ENCODE measurements at places on chromosomes 13 and 19.

GRCh38 chr19:31613683-31614219, 264.5 kb upstream of the TSHZ3 start:
- no peak for DNase-seq

DNA sequence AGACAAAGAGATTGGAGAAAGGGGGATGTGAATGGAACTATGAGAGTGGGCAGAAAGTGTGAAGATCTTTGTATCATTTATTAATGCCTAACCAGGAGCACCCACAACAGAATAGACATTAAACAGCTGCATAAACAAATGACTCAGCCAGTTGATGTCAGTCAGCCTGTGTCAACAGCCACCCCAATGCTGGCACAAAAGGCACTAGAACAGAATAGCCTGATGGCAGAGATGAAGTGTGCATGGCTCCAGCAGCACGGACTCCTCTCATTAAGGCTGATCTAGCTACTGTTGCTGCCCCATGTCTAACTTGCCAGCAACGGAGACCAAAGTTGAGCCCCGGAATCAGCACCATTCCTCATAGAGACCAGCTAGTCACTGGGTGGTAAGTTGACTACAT, 7.8 kb downstream of the CPB2 start:
- DNase-seq: no peak

GRCh38 chr13:113098162-113098732, 7.3 kb upstream of the F7 start:
- no peak for DNase-seq

DNA sequence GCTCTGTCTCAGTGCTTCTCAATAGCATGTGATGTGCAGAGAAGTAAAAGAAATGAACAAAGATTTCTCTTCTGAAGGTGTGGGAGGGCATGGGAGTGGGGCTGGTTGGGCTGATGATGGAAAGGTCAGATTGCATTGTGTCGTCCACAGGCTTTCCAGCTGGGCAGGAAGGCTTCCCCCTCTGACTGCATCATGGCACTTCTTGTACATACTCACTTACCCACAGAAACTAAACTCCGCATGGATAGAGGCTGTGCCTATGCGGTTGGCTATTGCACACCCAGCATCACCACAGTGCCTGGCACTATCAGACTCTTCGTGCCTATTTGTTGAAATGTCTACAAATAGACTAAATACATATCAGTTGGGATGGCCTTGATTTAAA, 24.4 kb upstream of the TNFSF11 start:
- DNase-seq: no peak

DNA sequence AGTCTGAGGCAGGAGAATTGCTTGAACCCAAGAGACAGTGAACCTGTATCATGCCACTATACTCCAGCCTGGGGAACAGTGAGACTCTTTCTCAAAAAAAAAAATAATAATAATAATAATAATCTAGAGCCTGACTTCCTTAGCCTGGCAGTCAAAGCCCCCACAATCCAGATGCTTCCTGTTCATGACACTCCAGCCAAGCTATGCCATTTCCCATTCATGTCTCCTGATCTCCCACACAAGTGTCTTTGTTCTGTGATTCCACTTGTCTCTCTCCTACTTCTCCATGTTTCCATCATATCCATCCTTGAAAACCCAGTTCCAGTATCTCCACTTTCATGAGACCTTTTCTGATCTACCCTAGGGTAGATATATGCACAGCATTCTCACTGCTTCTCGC, 150.7 kb downstream of the FOXO1 start:
- DNase-seq: no peak

- DNase-seq: no peak
Observed at GRCh38 chr19:1173159-1173844, 766 bp downstream of the SBNO2 start.

- no peak for DNase-seq
Observed at GRCh38 chr19:18089726-18090125, 3.0 kb upstream of the IL12RB1 start.

DNA sequence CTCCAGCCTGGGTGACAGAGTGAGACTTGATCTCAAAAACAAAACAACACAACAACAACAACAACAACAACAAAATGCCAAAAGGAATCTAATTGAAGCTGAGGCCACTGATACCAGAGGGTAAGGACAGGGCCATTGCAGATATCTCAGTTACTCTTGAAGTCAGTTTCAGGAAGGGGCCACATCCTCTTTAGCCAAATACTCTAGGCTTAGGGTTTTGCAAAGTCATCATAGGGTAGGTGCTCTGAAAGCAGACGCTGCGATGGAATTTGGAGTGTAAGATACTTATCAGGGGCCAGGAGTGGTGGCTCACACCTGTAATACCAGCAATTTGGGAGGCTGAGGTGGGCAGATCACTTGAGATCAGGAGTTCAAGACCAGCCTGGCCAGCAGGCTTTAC, 46.6 kb upstream of the UBAC2 start:
- no peak for DNase-seq

GRCh38 chr19:18895038-18895823, 727 bp downstream of the CERS1 start:
- DNase-seq: no peak

DNA sequence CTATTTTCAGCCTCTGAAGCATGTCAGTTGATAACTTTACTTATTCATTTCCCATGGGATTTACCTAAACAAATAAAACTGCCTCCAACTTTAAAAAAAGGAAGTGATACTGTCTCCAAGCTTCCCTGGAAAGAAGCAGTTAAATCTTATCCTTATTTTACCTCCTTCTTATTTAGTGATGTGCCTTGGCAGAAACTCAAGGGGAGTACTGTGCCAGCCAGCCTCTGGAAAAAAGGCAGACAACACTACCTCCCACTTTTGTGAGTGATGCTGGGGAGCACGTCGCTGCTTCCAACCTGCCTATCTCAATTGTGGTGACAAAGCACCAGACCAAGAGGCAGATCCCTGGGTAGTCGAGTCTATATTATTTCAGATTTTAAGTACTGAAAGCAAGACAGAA, 765.6 kb downstream of the DIAPH3 start:
- no peak for DNase-seq

DNA sequence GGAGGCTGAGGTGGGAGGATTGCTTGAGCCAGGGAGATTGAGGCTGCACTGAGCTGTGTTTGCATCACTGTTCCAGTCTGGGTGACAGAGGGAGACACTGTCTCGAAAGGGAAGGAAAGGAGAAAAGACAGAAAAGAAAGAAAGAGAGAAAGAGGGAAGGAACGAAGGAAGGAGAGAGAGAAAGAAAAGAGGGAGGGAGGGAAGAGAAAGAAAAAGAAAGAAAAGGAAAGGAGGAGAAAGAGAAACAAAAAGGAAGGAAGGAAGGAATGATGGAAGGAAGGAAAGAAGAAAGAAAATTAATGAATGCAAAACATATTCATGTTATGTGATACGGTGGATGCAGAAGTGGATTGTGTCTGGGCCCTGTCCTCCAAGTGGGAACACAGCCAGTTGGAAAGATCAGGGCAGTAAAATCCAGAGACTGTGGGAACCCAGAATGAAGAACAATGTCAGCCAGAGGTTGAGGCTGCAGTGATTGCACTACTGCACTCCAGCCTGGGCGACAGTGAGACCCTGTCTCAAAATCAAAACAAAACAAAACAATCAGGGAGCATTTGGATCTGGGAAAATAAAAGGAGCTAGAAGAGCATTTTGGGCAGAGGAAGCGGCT, 6.2 kb downstream of the PHLDB3 start:
- no peak for DNase-seq

DNA sequence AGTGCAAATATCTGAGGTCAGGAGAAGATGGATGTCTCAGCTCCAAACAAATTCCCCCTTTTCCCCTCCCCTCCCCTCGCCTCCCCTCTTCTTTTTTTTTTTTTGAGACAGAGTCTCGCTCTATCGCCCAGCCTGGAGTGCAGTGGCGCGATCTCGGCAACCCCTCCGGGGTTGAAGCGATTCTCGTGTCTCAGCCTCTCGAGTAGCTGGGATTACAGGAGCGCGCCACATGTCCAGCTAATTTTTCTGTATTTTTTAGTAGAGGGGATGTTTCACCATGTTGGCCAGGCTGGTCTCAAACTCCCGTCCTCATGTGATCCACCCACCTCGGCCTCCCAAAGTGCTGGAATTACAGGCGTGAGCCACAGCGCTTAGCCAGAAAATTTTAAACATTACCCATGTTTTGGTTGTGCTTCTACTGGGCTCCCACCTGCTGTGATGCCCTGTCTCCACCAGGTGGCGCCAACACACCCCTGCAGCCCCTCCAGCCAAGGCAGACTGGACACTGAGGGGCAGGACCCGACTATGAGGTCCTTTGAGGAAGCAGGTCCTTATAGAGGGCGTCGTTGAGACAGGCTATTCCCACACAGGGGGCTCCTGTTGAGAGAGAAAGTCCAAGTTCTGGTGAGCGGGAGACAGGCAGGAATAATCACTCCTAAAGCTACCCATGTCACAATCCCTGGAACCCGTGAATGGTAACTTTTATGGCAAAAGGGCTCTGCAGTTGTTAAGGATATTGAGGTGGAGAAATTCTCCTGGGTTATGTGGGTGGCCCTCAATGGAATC, 6.3 kb downstream of the ERICH4 start:
- peak; percentile 65 for DNase-seq

- no peak for DNase-seq
Observed at GRCh38 chr19:29528946-29529645, 3.3 kb downstream of the VSTM2B start.

- no peak for DNase-seq
Observed at GRCh38 chr13:40379794-40380578, 286.5 kb downstream of the FOXO1 start.

DNA sequence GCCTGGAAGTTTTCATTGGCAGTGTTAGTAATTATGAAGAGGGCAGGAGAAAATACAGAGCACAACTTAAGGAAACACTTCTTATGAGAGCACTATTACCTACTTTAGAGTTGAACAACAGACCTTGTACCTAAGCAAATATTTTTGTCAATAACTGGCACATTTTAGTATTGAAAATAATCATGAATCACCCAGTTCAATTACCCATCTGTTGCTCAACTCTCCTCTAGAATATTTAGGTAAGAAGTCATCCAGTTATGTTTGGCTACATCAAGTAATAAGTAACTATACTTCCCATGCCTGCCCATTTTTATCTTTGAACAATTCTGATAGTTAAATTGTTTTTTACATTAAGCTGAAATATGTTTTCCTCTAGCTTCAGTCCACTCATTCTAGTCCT, 893.4 kb downstream of the DIAPH3 start:
- DNase-seq: no peak

DNA sequence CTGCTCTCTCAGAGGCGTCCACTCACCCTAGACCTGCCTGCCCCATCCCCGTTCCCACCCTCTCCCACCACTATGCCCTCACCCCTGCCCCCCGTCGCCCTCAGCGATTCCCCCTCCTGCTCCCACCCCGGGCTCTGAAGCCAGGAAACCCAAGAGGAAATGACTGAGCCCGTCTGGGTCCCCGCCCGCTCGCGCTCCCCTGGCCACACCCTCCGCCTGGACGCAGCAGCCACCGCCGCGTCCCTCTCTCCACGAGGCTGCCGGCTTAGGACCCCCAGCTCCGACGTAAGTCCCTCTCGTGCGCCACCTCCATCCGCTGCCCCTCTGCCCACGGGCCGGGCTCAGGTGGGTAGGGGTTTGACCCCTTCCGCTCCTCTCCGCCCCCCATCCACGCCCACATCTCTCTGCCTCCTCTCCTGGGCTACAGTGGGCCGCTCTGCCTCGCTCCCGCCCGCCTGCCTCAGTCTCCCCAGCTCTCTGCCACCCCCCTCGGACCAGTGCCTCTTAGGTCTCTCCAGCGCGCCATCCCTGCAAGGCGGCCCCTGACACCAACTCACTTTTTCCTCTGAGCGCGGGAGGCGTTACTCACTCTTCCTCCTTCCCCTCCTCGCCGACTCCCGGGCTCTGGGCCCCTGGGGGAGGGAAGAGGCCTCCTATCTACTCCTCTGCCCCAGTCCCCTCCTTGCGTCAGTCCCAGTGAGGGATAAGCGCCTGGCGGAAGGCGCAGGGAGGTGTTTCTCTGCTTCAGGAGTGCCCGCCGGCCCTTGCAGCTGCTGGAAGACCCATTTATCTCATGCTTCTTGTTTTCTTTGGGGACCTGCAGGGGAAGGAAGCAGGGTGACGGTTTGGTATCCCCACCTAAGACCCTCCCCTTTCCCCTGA, at the start of gene FXYD5:
Gene FXYD5 (plus strand): TSS at position 211 of the 882 bp plus-strand sequence. CDS start 816 bp downstream, outside the sequence.
- peak; percentile 70 for DNase-seq

- no peak for DNase-seq
Observed at GRCh38 chr13:57314897-57315520, 148.0 kb downstream of the PRR20E start.

DNA sequence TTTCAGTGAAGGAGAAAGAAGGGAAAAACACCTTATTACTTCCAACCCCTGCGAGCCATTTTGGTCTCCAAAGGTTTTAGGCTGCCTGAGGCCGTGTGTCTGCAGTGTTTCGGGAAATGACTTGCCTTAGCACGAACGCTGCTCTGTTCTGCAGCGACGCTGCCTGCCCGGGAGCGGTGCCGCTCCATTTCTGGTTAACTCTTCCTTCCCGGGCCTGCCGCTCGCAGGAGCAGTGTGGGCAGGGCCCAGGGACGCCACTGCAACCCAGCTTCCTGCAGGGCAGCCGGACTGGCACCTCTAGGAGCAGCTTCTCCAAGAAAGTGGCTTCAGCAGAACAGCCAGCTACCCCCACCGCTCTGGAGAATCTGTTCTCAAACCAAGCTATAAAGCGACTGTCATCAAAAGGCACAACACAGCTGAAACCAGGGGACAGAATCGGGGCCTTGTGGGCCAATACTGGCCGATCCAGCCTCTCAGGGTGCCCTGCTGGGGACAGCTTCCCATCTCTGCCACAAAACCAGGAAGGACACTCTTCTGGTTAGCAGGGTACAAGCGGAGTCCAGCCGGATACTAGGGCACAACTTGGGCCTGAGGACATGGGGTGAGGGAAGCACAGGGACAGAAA, 72.2 kb downstream of the KCTD15 start:
- DNase-seq: no peak

- no peak for DNase-seq
Observed at GRCh38 chr13:94542917-94543316, 53.0 kb downstream of the TGDS start.

DNA sequence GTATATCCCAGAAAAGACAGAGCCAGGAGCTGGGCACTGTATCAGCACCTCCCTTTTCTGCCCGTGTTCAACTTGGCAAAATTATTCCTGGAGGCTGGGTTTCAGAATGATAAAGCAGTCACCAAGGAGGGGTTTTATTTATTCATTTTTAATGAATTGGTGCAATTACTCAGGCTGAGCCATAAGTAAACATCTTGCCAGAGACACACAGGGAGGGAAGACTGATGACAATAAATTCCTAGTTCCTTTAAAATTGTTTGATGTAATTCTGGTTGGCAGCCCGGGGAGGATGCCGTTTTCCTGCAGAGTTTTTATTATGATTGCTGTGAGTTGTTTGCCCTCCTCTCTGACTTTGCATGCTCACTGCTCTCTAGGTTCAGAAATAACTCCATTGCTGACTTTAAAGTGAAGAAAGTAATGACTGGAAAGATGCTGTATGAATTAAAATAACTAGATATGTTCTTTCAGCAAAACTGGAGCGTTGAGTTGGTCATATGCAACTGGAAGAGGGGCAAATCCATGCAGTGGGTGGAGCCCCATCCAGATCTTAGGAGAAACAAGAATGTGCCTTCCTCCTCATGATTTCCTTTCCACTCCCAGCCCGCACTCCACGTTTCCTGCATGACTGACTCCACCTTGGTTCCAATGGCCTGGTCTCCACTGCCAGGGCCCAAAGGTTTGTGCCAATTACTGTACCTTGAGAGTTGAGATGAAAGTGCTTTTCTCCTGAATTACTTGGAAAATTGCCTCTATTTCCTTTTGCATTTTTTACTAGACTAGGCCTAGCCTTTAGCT, 182.1 kb downstream of the RFC3 start:
- DNase-seq: no peak
